T-helper 1 cell (primary cell): ENCODE measurements at places on chromosomes 3 and 15.

DNA sequence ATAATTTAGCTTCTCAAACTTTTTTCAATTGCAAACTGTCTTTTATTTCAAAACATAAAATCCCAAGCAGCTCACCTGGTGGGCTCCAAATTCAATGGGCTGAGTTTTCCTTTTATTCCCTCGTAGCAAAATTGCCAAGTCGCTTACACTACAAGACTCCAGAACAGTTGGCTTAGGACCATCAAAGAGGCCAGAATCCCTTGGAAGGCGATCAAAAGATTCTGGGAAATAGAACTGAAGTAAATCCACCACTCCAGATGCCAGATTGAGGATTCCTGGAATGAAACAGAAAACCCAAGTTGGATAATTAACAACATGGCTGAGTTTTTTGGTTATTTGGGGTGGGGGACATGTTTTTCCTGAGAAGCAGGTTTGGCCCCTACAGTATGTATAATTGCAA, 87.7 kb upstream of the DCLK3 start:
- DNase-seq = no peak

GRCh38 chr3:126259411-126260391, 79.3 kb upstream of the ALDH1L1 start:
- no peak for DNase-seq

DNA sequence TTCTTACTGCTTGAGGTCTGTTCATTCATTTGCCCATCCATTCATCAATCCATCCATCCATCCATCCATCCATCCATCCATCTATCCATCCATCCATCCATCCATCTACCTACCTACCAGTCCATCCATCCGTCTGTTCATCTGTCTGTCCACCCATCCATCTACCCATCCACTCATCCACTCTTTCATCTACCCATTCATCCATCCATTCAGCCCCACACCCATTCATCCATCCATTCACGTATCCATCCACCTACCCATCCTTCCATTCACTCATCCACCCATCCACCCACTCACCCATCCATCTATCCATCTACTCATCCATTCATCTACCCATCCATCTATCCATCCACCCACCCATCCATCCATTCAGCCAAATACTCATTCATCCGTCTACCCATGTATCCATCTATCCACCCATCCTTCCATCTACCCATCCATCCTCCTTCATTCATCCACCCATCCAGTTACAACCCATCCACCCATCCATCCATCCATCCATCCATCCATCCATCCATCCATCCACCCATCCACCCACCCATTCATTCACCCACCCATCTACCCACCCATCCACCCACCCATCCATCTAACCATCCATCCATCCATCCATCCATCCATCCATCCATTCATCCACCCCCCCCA, 68.3 kb downstream of the FBLN2 start:
- no peak for DNase-seq

GRCh38 chr3:33145901-33146580, 32.2 kb downstream of the CRTAP start:
- DNase-seq = no peak

- no peak for DNase-seq
These were observed 149.5 kb downstream of the SPATA16 start for GRCh38 chr3:172991424-172991996.

- DNase-seq = no peak
These were observed 408.7 kb downstream of the SHQ1 start for GRCh38 chr3:72439321-72440183.

- DNase-seq = no peak
These were observed 74.4 kb downstream of the CD200 start for GRCh38 chr3:112407214-112407887.

DNA sequence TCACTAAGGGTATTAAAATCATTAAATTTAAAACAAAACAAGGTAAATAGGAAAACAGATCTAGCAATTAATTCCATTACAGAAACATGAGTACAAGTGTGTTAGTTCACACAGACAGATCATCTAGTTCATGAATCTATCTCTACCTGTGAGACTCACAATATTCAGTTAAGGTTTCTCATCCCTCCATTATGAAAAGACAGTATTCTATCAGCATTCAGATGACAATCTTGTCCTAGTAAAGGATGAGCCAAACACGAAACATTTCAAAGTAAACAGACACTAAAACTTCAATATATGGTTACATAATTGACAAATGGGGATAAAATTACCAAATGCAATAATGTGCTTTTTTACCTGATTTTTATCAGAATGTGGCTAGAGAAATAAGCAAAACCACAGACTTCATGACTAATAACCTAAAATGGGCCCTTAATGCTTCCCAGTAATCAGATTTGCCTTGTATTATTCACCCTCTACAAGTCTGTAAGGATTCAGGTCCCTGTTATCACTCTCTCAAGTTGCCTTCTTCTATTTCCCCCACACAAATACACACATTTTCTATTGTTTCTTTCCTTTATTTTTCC, 126.8 kb downstream of the DLG1 start:
- no peak for DNase-seq

DNA sequence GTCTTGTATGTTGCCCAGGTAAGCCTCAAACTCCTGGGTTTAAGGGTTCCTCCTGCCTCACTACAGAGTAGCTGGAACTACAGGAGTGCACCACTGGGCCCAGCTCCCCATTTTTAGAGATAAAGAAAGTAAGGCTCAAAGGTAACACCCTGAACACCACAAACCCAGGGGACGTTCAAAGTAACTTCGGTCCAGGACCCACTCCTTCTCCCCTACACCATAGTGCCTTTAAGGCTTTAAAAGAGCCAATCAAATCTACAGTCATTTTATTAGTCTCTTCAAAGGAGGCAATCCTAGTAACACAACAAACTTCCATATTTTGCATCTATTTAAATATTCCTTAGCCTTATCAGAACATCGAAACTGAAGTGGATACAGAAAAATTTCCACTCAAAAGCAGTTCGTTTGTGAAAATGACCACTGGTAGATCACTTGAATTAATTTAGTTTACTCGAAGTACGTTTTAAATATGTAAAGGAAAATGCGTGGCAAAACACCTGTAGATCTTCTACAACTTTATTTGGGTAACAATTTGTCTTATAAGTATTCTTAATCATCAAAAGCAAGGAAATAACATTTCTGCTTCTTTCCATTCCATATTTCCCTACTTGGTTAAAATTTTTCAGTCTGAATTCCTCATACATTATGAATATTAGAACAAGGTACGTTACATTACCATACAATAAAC, 1.8 kb downstream of the STAG1 start:
- peak; percentile 31 for DNase-seq

GRCh38 chr3:51734572-51734907, 27.7 kb downstream of the GRM2 start:
- no peak for DNase-seq
